ENCODE measurements at places on chromosomes 11 and 22.

DNA sequence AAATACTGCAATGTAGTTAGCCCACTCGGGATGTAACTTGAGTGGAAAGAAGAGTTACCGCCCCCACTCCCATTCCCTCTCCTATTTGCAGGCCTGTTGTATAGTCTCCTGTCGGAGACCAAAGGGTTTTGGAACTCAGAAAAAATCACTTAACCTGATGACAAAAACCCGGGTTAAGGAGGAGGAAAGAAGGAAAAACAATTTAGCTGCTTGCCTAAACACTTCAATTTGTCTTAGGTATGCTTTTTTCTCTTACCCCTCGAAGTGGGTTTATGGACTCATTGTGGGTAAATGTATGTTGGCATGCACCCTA, 2.2 kb downstream of the YAP1 start:
- DNase-seq: no peak

DNA sequence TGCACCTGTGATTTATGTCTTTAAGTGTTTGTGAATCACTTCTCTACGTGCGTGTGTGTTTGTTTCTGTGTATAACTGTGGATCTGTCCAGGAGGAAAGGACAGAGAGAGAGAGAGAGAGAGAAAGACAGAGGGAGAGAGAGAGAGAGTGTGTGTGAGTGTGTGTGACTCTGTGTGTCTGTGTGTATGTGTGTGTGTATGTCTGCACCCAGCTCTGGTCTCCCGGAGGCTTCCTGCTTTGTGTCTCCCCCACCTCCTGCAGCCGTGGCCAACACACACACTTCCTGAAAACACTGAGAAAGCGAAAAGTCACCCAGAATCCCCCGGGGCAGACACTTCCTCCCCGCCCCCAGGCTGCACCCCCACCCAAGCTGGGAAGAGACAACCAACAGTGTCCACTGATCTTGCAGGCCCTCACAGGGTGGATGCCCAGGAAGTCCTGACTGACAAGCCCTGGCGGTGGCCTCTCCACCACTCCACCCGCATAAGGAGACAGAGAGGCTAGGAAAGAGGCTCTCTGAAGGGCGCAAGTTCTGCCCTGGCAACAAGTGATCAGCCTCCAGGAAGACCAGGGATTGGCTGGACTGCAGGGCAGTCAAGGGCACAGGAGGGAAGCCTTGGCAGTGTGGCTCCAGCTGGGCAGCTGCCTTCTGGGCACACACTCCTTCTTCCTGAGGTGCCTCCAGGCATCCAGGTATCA, 30.0 kb downstream of the ARAP1 start:
- peak; percentile 65 for DNase-seq

- DNase-seq: no peak
Observed at GRCh38 chr11:34331329-34331728, 26.5 kb downstream of the ABTB2 start.

DNA sequence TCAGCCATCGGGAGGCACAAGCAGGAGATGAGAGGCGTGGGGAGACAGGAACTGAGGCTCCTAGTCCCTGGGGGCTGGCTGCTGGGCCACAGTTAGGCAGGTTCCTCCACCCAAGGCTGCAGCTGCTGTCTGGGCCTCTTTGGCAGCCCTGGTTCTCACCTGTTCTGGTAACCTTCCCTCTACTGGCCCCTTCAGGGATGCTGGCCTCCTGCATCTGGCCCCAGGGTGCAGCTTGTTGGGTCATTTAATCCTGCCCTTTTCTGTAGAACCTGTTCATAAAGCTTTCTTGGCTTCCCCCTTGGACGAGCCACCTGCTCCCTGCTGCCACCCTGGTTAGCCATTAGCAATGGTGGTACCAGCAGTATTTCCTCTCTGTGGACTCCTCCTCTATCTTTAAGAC, 5.5 kb downstream of the USH1C start:
- no peak for DNase-seq

DNA sequence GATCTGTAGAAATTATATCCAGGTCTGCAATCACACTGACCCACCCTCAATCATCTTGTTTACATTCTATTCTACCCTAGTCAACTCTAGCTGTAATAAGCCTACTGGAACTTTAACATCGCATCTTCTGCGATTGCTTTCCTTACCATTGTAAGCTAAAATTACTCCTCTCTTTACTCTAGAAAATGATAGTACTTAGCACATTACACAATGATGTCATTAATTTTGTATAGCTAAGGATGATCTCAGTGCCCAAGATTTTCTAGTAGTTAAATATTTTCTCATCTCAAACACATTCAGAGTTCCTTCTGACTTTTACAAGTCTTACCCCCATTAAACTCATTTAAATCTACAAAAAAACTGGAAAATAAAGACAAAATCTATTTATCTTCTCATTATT, 39.6 kb upstream of the CTSC start:
- peak; percentile 13 for DNase-seq

All from AG04450 (cell line).